MCF 10A (cell line): ENCODE measurements at places on chromosomes 12 and 14.

DNA sequence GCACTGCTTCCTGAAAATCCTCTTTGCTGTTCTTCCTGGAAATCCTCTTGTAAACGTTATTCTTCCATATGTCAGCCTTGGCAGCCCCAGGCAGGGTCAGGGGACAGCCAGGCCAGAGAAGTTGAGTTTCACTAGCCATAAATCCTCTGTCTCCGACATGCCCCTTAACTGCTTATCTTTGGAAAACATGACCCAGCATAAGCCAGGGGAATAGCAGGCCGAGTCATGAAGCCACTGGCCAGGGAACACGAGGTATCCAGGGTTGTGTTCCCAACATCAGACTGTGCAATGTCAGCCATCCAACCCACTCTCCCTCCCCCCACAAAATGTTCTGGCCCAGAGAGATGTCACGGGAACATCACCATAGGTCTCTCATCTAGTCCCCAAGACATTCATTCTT is 453.9 kb downstream of the MED13L start:
- H3K4me1 ChIP-seq: no peaks in the 10 kb centered on the region
- no peak overlapping the region for H3K4me3 ChIP-seq
- no peak overlapping the region for H3K27ac ChIP-seq
- no peak for DNase-seq
- peaks cover 22% of the 10 kb centered on the region for H3K27me3 ChIP-seq
- no peaks in the 10 kb centered on the region for H3K36me3 ChIP-seq

DNA sequence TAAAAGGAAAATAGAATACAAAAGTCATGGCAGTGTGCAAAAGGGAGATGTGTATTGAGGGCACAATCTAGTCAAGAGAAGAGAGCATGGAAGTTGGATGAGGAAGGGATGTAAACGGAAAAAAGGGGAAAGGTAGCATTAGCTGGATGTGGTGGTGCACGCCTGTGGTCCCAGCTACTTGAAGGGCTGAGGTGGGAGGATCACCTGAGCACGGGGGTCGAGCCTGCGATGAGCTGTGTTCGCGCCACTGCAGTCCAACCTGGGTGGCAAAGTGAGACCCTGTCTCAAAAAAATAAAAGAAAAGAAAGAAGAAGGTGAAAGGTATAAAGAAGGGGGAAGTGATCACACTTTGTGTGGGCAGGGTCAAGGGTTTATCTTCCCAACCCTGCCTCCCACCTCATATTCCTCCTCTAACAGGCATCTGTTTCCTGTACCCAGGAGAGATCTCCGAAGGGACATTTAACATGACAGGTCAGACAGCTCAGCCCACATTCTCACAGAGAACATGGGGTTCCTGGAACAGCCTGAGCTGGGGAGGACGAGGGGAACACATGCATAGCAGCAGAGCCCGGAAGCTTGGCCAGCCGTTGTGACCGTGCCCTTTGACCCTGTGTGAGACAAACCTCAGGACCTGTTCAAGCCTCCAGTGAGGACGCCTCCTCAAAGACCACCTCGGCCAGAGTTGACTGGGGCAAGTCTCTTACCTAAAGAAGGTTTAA is 8.9 kb downstream of the RNASE11 start:
- no peak for DNase-seq
- no peak overlapping the region for H3K4me3 ChIP-seq
- H3K27me3 ChIP-seq: no peaks in the 10 kb centered on the region

- H3K27me3 ChIP-seq: no peaks in the 10 kb centered on the region
- H3K4me1 ChIP-seq: peaks cover 8% of the 10 kb centered on the region
- H3K27ac ChIP-seq: no peak overlapping the region
- no peak for DNase-seq
Measured at GRCh38 chr14:90675399-90675798, 140.8 kb downstream of the TTC7B start.

DNA sequence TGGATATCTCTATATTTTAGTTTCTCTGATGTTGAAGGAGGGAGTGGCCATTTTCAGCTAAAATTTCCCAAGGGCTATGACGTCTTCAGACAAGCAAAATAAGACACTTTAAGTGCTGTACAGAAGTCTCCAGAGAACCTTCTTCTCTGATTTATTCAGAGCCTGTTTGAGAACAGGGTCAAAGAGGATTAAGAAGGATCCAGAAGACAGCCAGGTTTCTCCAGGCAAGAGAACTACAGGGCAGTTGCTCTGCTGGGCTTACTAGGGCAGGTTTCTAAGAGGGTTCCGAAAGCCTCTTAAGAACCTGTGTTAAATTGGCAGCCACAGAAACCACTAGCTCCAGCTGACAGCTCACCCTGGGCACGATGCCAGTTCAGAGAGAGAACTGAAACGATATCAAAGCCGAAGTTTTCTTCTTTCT is 1.2 kb downstream of the MGP start:
- H3K4me3 ChIP-seq: peak overlapping the region; percentile 60
- no peaks in the 10 kb centered on the region for H3K36me3 ChIP-seq
- H3K4me1 ChIP-seq: peaks cover 19% of the 10 kb centered on the region
- H3K27ac ChIP-seq: peak overlapping the region; percentile 79
- peak; percentile 89 for DNase-seq

DNA sequence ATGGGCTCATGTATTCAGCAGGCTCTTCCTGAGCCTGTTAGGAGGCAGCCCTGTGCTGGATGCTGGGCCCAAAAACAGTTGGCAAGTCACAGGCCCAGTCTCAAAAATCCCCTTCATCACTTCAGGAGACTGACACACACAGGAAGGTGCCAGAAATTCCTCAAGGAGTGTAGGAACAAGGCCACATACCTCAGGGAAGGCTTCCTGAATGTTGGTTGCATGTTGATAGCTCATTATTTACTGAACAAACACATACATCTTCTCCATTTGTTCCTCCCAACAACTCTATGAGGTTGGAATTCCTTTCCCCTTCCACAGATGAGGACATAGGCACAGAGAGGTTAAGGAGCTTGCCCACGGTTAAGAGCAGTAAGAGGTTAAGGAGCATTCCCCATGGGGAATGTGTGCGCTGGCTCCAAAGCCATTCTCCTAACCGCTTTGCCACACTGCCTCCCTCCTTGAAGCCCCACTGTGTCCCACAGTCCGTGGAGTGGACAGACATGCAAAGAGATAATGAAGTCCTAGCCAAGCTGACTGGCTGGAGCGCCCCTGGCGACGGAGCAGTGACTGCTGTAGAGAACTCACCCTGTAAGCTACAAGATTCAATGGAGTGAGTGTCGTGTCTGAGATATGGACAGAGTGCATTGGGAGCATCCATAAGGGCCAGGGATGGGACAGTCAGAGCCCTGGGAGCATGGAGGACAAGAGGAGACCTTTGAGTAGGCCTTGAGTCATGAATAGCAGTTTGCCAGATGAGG is 3.3 kb downstream of the HHIPL1 start:
- no peak overlapping the region for H3K27ac ChIP-seq
- H3K36me3 ChIP-seq: no peaks in the 10 kb centered on the region
- H3K4me3 ChIP-seq: no peak overlapping the region
- no peak for DNase-seq
- peaks cover 8% of the 10 kb centered on the region for H3K4me1 ChIP-seq

DNA sequence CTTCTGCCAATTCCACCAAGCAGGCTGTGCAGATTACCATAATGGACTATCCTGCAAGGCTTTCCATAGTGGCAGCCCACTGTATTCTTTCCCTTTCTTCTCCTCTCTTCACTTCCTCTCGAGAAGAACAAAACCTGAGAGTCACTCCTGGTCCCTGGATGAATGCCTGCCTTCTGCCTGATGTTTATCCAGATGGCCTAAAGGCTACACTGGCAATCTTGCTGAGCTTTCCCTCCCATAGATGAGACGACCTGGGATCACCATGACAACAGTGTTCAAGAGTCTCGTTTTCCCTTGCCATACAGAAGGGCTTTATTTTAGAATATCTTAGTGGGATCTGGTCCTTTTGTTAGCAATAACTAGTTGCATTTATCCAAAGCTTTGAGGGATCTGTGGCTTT is 142.3 kb downstream of the RTN1 start:
- H3K4me3 ChIP-seq: no peak overlapping the region
- H3K27ac ChIP-seq: no peak overlapping the region
- H3K4me1 ChIP-seq: peaks cover 41% of the 10 kb centered on the region
- H3K36me3 ChIP-seq: peaks cover 10% of the 10 kb centered on the region

- H3K27me3 ChIP-seq: no peaks in the 10 kb centered on the region
- no peak overlapping the region for H3K27ac ChIP-seq
- DNase-seq: peak; percentile 70
- peaks cover 13% of the 10 kb centered on the region for H3K4me1 ChIP-seq
- no peaks in the 10 kb centered on the region for H3K36me3 ChIP-seq
Measured at GRCh38 chr14:103889313-103890051, 38.8 kb upstream of the TDRD9 start.

DNA sequence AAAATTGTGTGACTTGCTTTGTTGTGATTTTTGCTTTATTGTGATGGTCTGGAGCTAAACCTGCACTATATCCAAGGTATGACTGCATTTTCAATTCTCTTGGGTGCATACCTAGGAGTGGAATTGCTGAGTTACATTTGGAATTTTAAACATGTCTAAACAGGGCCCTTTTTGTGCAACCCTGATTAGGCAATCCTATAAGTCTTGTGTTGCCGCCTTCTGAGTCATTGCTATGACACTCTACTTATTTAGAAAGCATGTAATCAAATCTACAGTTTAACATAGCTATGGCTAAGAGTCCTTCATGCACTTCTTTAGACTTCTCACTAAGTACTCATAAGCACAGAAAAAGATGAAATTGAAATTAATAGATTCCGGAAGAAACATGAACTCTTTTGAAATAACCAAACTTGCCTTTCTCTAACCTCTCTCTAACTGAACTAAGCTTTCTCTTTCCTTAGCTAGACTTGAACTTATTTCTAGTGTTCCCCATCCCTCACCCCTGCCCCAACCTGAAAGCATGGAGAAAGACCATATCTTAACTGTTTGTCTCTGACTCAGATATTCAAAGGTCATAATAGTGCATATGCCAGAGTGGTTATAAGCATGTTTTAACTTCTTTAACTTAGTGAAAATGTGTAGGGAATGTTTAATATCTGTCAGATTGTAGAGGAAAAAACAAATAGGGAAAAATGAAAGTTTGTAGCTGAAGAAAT is 203.0 kb downstream of the SNAPC1 start:
- H3K4me3 ChIP-seq: peak overlapping the region; percentile 17
- H3K4me1 ChIP-seq: peaks cover 15% of the 10 kb centered on the region
- peak; percentile 94 for DNase-seq
- peak overlapping the region; percentile 73 for H3K27ac ChIP-seq

- H3K36me3 ChIP-seq: no peaks in the 10 kb centered on the region
- H3K27ac ChIP-seq: no peak overlapping the region
- no peaks in the 10 kb centered on the region for H3K27me3 ChIP-seq
- no peak for DNase-seq
- H3K4me3 ChIP-seq: no peak overlapping the region
Measured at GRCh38 chr12:24356240-24356804, 406.9 kb upstream of the SOX5 start.

DNA sequence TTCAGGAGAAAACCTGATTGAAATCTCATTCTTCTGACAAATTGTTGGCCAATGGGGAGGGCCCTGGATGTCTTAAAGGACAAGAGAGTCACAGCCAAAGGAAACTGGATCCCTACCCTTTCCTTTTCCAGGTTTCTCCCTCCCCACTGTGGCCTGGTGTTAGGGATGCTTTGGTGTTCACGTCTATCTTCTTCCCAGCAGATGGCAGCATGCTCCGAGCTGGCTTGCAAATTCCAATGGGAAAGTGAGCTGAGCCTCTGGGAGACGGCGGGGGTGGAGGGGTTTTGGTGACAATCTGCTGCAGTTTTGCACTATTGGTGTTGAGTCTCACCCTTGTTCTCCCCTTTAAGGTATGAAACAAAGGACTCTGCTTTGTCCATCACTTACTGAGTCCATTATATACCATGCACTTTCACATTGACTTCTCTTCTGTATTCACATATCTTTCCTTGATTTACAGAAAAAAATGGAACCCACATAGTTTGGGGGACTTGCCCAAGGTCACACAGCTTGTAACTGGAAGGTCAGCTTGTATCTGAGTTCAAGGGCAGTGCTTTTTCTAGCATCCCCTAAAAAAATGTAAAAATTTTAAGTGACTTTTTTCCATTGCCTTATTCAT is 39.3 kb downstream of the CCDC177 start:
- DNase-seq: peak; percentile 72
- H3K4me3 ChIP-seq: no peak overlapping the region
- no peaks in the 10 kb centered on the region for H3K4me1 ChIP-seq
- H3K27me3 ChIP-seq: peaks cover 18% of the 10 kb centered on the region

DNA sequence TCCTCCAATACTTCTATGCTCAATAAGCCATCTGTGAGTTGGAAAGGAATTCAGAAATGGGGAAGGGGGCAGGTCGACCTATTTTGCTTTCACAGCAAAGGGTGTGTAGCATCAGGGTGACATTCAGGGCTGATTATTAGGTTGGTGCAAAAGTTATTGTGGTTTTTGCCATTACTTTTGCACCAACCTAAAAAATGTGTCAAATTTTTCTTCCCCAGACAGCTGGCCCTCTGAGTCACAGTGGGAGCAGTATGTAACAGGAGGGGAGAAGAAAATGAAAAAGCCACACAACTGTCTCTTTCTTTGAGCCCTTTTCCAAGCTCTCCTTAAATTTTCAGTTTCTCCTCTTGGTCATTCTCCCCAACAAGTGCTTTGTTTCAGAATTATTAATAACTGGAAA is 47.1 kb upstream of the GZMB start:
- H3K27ac ChIP-seq: no peak overlapping the region
- peaks cover 69% of the 10 kb centered on the region for H3K27me3 ChIP-seq
- no peak overlapping the region for H3K4me3 ChIP-seq
- DNase-seq: no peak

DNA sequence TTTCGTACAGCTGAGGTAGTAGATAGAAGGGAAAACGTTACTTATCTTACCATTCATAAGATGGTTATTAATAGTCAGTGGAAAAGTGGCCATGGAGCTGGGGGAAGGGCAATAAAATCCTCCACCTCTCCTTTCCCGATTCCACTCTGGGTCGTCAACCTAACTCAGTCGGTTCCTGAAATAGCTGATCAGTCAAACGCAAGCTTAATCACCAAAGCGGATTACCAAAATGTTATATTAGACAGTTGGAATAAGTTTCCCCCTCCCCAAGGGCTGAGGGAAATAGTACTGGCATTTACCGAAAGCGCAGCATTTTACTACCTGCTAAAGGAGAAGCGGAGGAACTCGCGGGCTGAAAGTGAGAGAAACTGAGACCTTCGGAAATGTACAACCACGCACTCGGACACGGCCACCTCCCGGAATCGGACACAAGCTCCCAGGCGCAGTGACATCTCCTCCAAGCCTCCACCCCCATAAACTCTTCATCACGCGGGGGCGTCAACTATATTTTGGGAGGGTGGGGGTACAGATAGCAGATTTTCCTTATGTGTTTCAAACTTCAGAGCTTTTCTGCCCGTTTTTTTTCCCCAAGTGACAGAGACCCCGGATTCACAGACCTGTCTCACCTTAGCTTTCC is 1.2 kb downstream of the PPM1H start:
- H3K4me3 ChIP-seq: peak overlapping the region; percentile 84
- peaks cover 20% of the 10 kb centered on the region for H3K27me3 ChIP-seq
- no peaks in the 10 kb centered on the region for H3K36me3 ChIP-seq
- peaks cover 13% of the 10 kb centered on the region for H3K4me1 ChIP-seq
- H3K27ac ChIP-seq: peak overlapping the region; percentile 61
- peak; percentile 11 for DNase-seq

- no peak overlapping the region for H3K4me3 ChIP-seq
- H3K27me3 ChIP-seq: no peaks in the 10 kb centered on the region
- H3K4me1 ChIP-seq: peaks cover 10% of the 10 kb centered on the region
Measured at GRCh38 chr14:68896132-68896531, 83.0 kb downstream of the ACTN1 start.
